ENCODE measurements at places on chromosomes 13 and 19. TPM values are rescaled to one million over a fixed set of nuclear protein-coding genes. Genes with fewer than 3 reads are reported as not detected.

The IFNL4 gene
- total RNA-seq: not detected

GRCh38 chr19:27777726-27778125 is 1435.2 kb downstream of the UQCRFS1 start:
- no peak for DNase-seq

GRCh38 chr19:41694196-41694595 is 6.1 kb upstream of the CEACAM7 start:
- DNase-seq: no peak

GRCh38 chr19:3357271-3357991 is 9.0 kb upstream of the NFIC start:
- no peak for DNase-seq

- peak; percentile 25 for DNase-seq
These were observed 89.9 kb downstream of the COL4A1 start for GRCh38 chr13:110217085-110217484.

GRCh38 chr13:104632736-104633135 is 1566.5 kb upstream of the SLC10A2 start:
- DNase-seq: no peak

- no peak for DNase-seq
These were observed 161.4 kb upstream of the SOX1 start for GRCh38 chr13:111905609-111905945.

DNA sequence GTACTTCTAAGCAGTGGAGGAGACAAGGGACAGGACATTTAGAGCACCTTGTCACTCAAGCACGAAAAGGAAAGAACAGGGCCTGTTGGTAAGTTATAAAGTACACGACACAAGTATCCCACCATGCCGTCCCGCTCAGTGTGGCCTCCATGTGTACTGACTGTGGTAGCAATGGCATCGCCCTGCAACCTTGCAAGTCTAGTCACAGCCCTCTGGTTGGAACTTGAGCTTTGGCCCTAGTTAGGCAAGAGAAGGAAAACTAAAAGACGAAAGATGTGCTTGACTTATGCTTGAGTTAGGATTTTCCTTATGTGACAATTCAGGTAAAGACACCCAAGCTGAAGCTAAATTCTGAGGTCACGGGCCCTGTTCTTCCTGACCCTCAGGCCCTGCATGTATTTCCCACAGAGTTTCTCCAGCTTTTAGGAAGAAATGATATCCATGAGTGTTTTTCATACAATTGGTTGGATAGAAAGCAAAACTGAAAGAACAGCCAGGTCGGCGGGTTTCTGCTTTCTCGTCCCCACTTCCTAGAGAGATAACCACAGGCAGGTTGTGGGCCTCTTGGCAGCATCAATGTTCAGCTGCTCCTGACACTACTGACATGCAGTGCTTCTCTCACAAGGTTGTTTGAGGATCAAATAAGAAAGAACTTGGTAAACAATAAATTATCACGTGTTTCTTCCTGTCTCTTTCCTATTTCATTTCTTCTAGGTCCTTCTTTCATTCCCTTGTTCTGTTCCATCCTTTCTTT is 216.2 kb downstream of the IRS2 start:
- no peak for DNase-seq
